ENCODE measurements at places on chromosomes 13 and 19.

DNA sequence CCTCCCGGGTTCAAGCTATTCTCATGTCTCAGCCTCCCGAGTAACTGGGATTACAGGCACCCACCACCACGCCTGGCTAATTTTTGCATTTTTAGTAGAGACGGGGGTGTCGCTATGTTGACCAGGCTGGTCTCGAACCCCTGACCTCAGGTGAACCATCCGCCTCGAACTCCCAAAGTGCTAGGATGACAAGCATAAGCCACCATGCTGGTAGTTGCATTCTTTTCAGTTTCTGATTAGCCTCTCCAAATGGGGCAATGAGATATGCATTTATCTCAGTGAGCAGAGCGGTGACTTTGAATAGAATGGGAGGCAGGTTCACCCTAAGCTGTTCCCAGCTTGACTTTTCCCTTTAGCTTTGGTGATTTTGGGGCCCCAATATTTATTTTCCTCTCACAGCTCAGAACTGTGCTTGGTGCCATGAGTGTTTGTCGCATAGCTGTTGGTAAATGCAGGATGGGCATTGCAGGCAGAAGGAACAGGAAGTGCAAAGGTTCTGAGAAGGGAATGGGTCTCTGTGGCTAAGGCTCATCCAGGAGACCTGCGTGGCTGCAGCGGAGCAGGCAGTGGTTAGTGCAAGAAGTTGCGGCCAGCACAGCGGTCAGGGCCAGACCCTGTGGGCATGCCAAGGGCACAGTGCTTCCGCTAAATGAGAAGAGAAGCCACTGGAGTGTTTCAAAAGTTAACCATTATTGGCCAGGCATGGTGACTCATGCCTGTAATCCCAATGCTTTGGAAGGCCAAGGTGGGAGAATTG lies 20.7 kb downstream of the LYPD3 start:
- DNase-seq: no peak

GRCh38 chr13:31221057-31221456 lies 21.3 kb downstream of the B3GLCT start:
- DNase-seq: no peak

GRCh38 chr13:24683838-24684599 lies 3.8 kb downstream of the ATP12A start:
- DNase-seq: peak; percentile 29

GRCh38 chr19:47653856-47654255 lies 44.9 kb downstream of the BICRA start:
- no peak for DNase-seq

DNA sequence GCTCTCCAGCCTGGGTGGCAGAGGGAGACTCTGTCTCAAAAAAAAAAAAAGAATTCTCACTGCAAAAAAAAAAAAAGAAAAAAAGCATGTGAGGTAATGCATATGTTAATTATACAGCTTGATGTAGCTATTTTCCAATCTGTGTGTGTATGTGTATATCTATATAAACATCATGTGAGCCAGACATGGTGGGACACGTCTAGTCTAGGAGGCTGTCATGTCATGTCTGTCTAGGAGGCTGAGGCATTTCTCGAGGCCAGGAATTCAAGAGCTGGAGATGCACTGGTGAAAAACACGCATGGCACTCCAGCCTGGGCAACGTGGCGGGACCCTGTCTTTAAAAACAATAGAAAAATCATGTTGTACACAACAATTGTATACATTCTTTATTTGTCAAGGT lies 6.9 kb upstream of the SBK3 start:
- no peak for DNase-seq

DNA sequence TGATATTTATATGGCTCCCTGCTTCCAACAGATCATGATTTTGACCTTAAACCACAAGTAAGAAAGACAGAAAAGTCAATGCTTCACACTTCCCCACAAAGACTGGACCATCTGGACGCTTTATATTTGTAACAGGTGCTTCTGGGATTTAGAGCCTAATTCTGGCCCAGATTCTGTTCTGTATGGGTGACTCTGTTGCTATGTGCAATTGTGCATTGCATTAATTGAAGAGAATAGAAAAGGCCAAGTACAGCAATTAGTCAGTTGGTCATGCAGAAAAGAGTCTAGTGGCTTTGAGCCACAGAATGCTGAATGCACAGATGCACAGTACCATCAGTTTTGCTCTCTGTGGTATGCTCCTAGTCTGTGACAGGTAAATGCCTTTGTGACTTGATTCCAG lies 657.4 kb upstream of the ATXN8OS start:
- no peak for DNase-seq

DNA sequence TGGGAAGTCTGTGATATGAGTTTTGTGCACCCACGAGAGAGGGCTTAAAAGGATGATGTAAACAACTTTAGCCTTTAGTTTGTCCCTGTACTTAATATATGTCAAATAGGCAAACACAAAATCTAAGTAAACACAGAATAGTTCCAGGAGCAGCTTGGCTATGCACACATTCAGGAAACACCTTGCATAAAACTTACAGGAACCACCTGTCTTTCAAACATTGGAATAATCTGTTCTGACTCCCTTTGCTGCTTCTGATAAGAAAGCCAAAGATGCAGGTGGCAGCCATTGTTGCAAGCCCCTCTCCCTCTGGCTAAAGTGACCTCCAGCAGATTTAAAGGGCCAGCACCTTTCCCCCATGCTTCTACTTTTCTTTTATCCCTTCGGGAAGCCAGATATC lies 4.7 kb downstream of the EEF1AKMT1 start:
- no peak for DNase-seq

DNA sequence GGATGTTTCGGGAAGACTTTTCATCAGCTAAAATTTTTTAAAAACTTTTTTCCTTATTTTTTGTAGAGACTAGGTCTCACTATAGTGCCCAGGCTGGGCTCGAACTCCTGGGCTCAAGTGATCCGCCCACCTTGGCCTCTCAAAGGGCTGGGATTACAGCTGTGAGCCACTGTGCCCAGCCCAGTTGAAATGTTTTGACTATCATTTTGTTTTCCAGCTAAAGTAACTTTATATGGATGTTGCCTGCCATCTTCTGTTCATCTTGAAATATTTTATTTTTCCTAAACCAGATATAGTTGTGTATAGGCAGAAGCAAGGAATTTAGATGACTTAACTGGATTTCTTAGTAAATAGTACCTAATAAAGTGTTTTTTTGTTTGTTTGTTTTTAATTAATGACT lies 7.0 kb downstream of the CAB39L start:
- DNase-seq: no peak

GRCh38 chr13:68715651-68716050 lies 1392.0 kb upstream of the ATXN8OS start:
- no peak for DNase-seq

GRCh38 chr19:7965921-7966665 lies 22.6 kb upstream of the TIMM44 start:
- no peak for DNase-seq

DNA sequence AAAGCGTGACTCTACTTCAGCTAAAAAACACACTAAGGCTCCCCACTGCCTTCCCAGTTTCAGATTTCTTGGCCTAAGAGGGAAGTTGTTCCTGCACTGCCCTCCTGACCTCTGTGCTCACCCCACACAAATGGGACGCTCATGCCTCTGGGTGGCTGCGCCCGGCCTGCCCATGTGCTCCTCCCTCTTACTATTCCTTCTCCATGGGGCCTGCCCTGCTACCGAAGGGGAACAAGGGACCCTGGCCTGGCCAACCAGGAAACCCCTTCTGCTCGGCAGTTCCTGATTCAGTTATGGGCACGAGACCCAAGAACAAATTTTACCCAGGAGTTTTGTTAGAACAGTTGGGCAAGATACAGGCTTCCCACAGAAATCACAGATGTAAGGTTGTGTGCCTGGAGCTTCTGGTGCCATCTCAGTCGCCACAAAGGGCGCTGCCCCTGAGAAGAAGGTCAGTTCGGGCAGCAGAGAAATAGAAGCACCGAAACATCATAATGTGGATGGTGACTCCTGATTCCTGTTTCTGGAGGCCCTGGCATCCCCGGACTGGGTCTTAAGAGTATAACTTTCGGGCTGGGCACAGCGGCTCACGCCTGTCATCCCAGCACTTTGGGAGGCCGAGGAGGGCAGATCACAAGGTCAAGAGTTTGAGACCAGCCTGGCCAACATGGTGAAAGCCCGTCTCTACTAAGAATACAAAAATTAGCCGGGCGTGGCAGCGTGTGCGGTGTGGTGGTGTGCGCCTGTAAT lies 5.4 kb upstream of the PLPP2 start:
- no peak for DNase-seq

DNA sequence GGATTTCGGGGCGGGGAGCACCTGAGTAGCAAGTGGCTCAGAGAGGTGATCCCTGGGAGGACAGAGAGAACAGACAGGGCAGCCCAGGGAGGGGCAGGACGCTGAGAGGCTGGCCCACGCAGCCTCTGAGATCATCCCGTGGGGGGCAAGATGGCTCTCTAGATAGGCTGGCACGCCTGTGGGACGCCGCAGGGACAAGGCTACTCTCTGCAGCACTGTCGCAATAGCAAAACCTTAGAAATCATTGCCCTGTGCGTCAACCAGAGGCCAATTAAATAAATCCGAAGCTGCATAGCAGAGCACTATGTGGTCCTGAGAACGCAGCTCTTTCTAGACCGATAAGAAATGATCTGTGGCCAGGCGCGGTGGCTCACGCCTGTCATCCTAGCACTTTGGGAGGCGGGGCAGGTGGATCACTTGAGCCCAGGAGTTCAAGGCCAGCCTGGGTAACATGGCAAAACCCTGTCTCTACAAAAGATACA lies 5.1 kb downstream of the PEX11G start:
- DNase-seq: no peak

GRCh38 chr19:11159598-11160439 lies 4.2 kb upstream of the SPC24 start:
- DNase-seq: no peak

DNA sequence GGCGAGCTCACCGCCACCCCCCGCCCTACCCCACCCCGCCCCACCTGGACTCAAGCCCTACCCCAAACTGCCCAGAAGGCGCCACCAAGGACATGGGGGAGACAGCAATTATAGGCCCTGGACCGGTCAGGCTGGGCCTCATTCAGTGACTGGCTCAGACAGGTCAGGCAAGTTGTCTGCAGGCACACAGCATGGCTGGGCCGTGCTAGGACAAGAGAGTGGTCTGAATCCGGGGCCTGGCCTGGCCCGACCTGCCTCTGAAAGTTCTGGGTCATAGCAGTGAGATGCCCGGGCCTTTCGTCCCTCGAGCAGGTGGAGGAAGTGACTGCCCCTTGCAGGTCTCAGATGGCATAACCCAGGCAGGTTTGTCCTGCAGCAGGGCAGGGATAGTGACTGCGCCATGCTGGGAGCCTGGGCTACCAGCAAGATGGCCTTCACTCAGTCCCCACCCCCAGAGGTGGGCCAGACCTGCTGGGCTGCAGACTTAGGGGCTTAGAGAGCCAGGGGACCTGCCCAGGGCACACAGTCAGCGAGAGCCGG lies 21.0 kb downstream of the COMP start:
- DNase-seq: no peak

DNA sequence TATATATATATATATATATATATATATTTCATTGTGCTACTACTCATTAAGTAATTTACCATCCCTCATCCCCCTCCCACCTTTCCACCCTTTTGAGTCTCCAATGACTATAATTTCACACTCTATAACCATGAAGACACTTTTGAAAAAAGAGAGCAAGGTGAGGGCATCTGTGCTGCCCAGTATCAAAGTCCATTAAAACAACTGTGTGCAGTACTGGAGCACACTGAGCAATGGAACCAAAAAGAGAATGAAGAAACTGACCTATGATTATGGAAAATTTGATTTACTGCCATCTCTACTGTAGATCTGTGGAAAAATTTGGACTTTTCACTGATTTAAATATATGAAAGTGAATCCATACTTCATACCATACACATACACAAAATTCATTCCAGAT lies 217.9 kb downstream of the COL4A1 start:
- DNase-seq: no peak

GRCh38 chr13:49254007-49254406 lies 6.3 kb downstream of the CDADC1 start:
- DNase-seq: no peak

DNA sequence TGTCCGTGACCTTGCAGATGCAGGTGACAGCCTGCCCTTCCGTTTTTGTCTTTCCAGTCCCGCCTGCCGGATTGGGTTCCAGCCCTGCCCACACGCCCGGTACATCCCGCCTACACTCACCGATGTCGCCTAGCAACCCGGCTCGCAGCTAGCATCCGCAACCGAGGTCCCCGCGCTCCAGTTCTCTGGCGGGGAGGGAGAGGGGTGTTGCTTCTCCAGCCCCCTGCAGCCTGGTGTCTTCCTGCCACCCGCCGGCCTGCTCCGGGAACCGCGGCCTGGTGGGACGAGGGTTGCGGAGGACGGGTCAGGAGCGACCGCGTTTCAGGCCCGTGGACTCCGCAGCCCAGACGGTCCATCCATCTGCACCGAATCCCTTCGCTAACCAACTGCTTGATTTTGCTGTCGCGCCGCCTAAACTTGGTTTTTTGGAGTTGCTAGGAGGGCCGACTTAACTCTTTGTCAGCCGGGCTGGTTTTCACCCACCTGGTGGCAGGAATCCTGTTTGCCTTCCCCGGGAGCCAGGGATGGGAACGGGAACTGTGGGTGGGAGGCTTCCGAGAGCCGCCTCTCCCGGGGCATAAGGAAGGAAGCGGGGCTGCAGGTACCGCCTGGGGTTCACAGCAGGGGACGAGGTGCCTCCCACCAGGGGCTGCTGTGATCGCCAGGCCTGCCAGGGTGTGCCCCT lies 15.4 kb upstream of the MATK start:
- peak; percentile 38 for DNase-seq

GRCh38 chr13:60790620-60791019 lies 393.6 kb downstream of the TDRD3 start:
- no peak for DNase-seq

DNA sequence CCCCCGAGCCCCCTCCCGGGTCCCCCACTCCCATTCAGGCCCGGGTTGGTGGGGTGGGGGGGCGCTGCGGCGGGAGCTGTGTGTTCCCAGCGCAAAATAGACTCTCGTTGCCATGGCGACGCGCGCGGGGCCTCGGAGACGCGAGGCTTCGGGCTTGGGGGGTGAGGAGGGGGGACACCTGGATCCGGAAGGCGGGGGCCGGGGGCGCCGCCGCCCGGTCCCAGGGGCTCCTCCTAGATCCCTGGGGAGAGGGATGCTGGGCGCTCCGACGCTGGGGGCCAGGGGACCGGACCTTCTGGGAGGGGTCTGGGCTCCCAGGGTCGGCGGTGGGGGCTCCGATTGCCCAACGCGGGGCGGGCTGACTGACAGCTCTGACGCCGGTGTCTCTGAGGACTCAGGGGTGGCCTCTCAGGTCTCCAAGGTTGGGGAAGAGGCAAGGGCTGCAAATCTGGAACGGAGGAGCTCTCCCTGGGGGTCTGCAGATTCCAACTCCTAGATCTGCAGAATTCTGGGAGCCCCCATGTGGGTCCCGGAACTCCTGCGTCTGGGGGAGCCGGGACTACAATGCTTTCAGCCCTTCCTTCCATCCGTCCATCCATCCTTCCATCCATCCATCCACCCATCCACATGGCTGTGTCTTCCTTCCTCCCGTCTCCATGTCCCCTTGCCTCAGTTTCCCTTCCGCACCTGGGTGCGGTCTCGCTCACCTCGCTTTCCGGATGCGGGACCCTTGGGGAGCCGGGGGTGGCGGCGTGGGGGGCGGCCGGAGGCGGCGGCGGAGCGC lies 9.1 kb upstream of the SHISA7 start:
- DNase-seq: no peak
